HepG2 (cell line): ENCODE measurements at places on chromosomes 7 and 10. TPM values are rescaled to one million over a fixed set of nuclear protein-coding genes. Genes with fewer than 3 reads are reported as not detected.

GRCh38 chr10:30758338-30758737, 128.8 kb upstream of the LYZL2 start:
- H3K27ac ChIP-seq: no peak overlapping the region
- H3K36me3 ChIP-seq: no peaks in the 10 kb centered on the region
- no peak for DNase-seq
- H3K27me3 ChIP-seq: peaks cover 23% of the 10 kb centered on the region; the same call in 2 of the 3 replicates
- no peak overlapping the region for H3K4me3 ChIP-seq
- H3K4me1 ChIP-seq: no peaks in the 10 kb centered on the region

DNA sequence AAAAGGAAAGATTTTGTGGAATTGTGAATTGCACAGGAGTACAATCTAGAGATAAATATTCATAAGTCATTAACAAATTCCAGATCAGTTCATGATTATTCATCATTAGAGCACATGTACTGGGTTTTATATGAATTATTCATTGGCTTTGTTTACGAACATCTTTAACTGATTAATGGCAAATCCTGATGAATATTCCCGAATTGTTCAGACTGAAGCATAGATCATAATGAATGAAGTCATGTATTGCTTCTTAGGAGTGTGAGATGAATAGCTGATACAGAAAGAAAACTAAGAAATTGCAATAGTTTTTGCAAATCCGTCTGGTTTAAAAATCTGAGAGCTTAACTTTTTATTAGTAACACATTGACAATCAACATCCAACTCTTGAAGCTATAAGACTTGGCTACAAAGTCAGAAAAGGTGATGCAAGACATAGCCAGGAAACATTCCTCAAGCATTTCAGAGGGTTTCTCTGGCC, 183.6 kb upstream of the DGKB start:
- H3K4me1 ChIP-seq: no peaks in the 10 kb centered on the region
- H3K36me3 ChIP-seq: no peaks in the 10 kb centered on the region
- H3K27me3 ChIP-seq: no peaks in the 10 kb centered on the region

- no peaks in the 10 kb centered on the region for H3K27me3 ChIP-seq
- no peak for DNase-seq
- no peak overlapping the region for H3K27ac ChIP-seq
- H3K4me3 ChIP-seq: no peak overlapping the region
- H3K4me1 ChIP-seq: no peaks in the 10 kb centered on the region
Measured at GRCh38 chr7:83908526-83908925, 259.6 kb upstream of the SEMA3E start.

The FRMPD2 gene
- total RNA-seq: 0.76 and 1.3 TPM in 2 replicates

The FEZF1 gene
- not detected in 2 replicates for total RNA-seq

The ZP3 gene
- total RNA-seq: not detected in 2 replicates

The CPA2 gene
- not detected in 2 replicates for total RNA-seq
